MM.1S (cell line): ENCODE measurements at places on chromosomes 4 and X.

DNA sequence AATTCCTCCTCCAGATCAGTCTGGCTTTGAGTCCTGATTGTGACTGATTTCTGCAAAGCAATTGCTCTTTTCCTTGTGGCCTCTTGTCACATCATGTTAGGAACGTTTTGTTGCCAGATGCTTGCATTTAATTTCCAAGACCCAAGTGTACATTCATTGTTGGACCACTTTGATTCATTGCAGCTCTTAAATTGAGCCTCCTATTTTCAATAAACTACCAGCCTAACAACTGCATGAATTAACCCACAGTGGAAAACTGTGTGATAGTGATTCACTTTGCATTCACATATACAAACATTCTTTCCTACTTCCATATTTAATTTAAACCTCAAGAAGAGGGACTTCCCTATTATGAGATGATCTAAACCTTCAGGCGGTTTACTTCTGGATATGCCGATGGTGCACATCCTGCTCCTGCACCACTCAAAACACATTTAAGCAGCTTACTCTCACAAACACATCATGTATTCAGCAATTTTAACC lies 118.4 kb downstream of the AFF1 start:
- DNase-seq = no peak

GRCh38 chrX:75301060-75301459 lies 27.2 kb downstream of the UPRT start:
- DNase-seq = no peak

DNA sequence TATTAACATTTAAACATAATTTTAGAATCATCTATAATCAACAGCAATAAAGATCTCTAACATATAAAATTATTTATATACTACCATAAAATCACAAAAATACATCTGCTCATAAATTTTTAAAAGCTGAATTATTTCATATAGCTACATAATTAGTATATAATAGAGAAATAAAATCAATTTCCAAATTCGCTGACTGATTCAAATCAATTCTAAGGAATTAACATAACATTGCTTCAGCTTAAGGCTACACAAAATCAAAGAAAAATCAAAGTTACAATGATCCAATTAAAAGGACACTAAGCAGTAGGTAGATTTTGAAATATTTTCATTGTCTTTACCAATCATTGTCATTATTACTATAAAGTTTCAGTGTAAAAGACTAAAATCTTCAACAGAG lies 194.7 kb downstream of the LRBA start:
- no peak for DNase-seq

- DNase-seq = no peak
These were observed 500.6 kb upstream of the RPS6KA3 start for GRCh38 chrX:20767346-20767745.

DNA sequence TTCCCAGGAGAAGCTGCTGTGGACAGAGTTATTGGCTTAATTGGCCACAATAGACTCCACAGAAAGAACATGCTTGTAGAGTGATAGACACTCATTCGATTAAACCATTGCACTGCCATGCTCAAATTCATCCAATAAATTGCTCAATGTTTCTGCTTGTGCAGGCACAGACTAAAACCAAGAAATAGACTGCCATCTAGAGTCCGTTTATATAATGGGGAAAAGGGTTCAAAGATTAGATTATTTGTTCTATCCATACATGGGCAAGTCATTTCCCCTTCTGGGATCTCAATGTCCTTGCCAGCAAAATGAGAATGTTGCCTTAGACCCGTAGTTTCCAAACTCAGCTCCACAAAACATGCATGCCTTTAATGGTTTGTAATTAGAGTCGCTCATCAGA lies 8.7 kb downstream of the SMIM10 start:
- peak; percentile 40 for DNase-seq

- no peak for DNase-seq
These were observed 44.2 kb downstream of the RTL9 start for GRCh38 chrX:110402850-110403221.

- DNase-seq = no peak
These were observed 88.7 kb upstream of the TTC29 start for GRCh38 chr4:147034372-147034771.

DNA sequence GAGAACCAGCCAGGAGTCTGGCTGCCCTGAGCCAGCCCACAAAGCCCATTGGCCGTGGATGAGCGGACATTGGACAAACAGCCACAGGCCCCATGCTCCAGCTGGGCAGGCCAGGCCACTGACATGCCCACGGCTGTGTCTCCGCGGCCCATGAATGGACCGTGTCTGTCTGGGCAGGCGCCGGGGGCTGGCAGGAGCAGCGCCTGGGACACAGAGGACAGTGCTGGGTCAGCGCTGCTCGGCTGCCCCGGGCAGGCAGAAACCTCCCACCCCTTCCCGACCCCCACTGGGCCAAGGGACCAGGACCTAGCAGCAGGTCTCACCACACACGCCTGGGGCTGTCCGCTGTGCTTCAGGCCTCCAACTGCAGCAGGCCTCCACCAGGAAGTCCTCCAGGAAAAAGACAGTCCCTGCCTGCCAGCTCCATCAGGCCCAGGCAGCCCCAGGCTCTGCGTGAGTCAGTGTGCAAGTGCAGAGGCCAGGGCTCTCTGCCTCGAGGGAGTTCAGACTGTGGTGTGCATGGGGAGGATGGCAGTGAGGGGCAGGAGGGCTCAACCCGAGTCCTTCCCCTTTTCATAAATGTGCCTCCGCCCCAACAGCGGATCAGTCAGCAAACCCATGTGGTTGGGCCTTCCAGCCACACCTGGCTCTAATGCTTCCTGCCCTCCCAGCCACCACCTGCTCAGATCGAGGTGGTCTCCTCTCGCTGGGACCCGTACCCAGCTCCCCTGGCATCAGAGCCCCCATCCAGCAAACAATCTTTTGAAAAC lies 17.2 kb upstream of the FGFR3 start:
- DNase-seq = no peak

GRCh38 chr4:167428156-167428555 lies 193.9 kb upstream of the SPOCK3 start:
- no peak for DNase-seq

GRCh38 chr4:163414275-163414674 lies 59.3 kb downstream of the TKTL2 start:
- DNase-seq = no peak
